ENCODE measurements at places on chromosomes 13 and 19.

DNA sequence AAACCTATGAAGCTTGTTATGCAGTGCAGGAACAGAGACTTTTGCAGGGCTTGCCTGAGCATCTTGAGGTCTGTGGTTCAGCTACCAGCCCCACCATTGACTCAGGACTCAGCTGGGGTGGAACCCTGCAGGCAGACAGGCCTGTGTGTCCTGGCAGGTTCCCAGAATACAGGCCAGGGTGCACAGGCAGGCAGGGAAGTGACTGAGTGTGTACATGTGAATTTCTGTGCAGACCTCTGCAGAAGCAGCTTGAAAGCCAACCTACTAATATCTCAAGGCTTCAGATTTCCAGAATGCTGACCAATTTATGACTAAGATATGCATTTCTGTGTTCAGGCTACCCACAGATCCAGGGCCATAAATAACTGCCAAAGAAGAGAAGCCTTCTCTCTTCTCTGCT lies 254.4 kb downstream of the DLEU7 start:
- no peak for DNase-seq

GRCh38 chr13:56700324-56700723 lies 440.4 kb upstream of the PRR20A start:
- no peak for DNase-seq

DNA sequence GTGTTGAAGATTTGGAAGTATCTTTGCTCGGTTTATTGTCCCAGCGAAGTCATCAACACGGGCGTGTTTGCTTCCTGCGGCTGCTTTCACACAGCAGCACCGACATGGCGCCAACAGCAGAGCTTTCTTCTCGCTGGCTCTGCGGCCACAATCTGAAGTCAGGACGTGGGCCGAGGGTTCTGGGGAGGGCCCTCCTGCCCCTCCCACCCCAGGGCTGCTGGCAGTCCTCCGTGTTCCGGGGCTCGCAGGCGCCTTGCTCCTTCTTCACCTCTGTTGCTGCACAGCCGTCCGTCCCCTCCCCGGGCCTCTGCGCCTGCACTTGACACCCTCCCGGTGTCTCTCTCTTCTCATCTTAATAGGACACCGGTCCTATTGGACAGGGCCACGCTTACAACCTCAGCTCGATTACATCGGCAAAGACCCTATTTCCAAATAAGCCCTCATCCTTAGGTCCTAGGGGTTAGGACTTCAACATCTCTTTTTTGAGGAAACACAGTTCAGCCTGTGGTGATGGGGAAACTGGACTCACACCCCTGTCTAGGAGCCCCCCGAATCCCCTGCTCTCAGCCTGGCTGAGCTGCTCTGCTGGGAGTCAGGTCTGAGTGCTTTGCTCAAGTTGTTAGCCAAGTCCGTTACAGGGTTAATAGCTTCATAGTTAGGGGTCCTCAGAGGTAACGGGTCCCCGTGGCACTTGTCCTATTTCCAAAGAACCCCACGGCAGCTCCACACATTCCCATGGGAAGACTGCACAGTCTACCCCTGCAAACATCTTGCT lies 2.7 kb upstream of the TEX29 start:
- DNase-seq = no peak

DNA sequence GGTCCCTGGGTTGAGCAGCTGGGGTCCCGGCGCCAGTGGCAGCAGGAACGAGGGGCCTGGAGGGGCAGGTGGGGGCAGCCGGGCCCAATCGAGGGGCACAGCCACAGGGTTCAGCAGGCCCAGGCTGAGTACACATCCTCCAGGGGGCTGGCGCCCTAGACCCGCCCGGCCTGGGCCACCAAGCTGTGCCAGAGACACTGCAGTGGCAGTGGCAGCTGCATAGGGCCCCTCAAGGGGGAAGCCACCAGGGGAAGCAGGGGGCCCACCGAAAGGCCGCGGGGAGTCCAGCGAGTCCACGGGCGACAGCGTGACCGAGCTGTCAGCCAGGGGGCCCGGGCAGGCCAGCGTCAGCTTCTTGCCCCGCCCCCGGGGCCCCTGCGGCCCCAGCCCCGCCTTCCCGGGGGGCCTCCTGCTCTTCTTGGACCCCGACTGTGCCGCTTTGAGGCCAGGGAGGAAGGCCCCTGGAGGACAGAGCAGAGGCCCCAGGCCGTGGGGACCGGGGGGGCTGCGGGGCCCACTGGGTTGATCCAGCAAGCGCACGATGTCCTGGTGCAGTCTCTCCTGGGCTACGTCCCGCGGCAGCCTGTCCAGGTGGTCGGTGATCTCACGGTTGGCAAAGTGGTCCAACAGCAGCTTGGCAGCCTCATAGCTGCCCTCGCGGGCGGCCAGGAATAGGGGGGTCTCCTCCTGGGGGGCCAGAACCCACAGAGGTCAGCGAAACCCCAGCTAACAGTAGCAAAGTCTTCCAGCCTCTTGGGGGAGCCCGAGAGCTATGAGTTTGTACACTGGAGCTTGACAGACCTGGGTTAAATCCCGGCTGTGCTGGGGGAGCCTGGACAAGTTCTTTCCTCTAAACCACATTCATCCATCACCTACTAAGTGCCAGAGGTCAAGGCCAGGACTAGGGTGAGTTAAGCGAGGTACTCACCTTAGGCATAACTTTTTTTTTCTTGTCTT lies 39.5 kb downstream of the NOTCH3 start:
- peak; percentile 26 for DNase-seq

DNA sequence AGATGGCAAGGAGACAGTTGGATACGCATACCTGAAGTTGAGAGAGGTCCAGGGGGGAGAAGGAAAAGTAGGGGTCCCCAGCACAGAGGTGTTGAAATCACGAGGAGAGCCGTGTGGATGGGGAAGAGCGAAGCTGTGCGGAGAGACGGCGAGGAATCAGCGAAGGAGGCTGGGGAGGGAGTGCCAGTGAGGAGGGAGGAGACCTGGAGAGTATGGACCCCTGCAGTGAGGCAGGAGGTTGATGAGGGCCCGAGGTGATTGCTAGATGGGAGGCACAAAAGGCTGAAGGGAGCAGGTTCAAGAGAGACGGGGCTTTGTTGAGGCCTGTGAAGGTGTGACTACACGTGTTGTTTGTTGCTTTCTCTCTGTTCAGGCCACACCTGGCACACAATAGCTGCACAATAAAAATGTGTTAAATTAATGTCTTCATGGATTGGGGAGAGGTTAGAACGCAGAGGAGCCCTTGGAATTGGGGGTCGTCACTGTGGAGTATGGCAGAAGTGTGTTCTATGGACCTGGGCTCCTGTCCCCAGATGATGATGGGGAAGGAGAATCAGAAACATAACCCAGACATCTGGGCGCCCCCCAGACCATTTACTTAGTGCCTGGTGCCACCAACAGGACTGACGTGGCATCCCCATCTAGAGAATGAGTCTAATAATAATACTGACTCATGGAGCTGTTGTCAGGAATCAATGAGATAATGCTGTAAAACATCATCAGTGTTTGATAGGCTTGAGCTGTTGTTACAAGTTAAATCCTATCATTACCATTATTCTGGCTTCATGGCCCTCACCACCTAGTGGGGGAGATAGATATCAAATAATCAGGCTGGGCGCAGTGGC lies 137.5 kb downstream of the SIPA1L3 start:
- DNase-seq = peak; percentile 24

GRCh38 chr19:58575183-58576041 lies 2.3 kb upstream of the MZF1 start:
- DNase-seq = peak; percentile 95

DNA sequence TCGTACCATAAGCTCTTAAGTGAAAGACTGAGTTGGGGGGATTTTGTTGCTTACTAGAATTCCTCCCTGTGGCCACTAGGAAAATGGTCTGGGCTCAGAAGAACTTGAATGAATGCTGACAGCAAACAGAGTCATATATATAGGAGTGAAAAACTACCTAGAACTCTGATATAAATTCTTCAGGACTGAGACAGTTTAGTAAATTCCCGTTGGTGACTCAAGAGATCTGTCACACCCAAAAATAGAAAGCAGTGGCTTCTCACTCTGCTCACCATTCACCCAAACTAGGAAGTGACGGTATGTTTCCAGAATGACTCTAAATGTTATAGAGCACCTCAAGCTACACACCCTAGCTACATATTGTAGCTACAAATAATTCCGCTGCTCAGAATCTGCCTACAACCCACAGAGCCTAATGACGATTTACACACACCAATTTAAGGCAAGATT lies 116.2 kb downstream of the TBC1D4 start:
- peak; percentile 90 for DNase-seq

GRCh38 chr13:25707726-25708125 lies 336.0 kb downstream of the ATP8A2 start:
- no peak for DNase-seq

- no peak for DNase-seq
Measured at GRCh38 chr13:113049981-113050380, 55.6 kb upstream of the F7 start.

GRCh38 chr19:19900139-19900728 lies 512 bp upstream of the ZNF93 start:
- DNase-seq = no peak

- DNase-seq = peak; percentile 98
Measured at GRCh38 chr19:41531438-41532311, 44.3 kb upstream of the CEACAM21 start.

DNA sequence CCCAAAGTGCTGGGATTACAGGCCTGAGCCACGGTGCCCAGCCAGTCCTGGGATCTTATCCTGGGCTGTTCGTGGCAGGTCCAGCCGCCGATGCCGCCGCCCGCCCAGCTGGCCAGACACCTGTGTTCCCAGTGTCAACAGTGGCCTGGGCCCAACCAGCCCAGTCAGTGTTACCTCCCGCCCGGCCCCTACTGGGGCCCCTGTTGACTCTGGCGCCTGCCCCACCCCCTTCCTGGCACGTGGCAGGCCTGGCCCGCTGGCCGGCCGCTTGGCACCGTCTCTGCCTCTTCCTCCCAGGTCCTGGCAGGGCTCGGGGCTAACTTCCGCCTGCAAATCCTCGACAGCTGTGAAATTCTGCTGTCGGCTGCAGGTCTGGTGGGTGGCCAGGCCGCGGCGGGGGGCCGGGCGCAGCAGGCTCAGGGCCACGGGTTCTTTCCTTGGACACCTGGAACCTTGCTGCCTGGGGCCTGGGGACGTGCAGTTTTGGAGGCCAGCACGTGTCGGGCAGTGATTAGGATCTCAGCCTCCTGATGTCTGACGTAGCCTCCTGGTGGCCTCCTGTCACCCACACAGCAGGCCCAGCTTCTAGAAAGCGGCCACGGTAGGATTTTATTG lies 9.1 kb downstream of the ARID3A start:
- DNase-seq = peak; percentile 81

DNA sequence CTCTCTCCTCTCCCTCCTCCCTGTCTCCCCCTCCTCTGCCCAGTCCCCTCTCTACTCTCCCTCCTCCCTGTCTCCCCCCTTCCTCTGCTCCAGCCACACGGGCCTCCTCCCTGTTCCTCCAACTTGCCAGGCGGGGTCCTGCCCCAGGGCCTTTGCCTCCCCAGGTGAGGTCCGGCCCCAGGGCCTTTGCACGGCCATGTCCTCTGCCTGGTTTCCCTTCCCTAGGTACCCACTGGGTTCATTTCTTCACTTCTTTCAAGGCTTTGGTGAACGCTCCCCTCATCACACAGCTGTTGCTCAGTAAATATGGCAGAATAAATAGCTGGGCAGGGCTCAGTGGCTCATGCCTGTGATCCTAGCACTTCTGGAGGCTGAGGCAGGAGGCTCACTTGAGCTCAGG lies 21.2 kb downstream of the MISP start:
- no peak for DNase-seq

DNA sequence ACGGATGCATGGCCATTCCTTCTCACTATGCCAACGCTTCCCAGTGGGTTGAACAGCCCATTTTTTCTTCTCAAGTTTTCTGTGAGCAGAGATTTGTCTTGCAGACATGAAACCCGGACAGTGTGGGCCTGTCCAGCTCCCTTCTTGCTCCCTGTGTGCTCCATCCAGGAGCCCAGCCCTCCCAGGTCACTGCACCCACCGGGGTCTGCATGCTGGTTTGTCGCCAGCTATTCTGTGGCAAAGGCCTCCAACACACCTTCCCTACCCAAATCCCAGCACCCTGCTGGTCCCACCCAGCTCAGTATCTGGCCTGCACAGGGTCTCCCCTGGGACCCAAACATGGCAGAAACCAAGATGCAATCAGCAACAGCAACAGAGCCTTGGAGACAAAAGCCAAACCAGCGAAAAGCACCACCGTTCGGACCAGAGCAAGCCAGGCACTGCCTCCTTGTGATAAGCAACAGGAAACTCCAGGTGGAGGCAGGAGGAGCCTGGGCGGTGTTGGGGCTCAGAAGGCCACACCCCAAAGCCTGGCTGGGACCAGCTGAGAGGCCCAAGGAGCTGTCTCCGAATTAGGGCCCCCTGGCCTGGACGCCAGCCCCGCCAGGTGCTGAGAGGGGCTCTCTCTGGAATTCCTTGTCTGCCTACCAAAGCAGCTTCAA lies 12.2 kb upstream of the SPACA7 start:
- DNase-seq = no peak

- DNase-seq = no peak
Measured at GRCh38 chr13:82062772-82063171, 1721.8 kb upstream of the SPRY2 start.
